Posterior vena cava (tissue), 2 donors: ENCODE measurements at places on chromosomes 2 and 18. TPM values are rescaled to one million over a fixed set of nuclear protein-coding genes. Genes with fewer than 3 reads are reported as not detected.

The SPP2 gene
- not detected for total RNA-seq

GRCh38 chr2:226981791-226982326, 146.0 kb downstream of the RHBDD1 start:
- no peak for DNase-seq

The SLC66A3 gene
- 36.9 TPM for total RNA-seq

- no peak for DNase-seq
Observed at GRCh38 chr2:135997380-135997779, 12.0 kb upstream of the DARS1 start.

DNA sequence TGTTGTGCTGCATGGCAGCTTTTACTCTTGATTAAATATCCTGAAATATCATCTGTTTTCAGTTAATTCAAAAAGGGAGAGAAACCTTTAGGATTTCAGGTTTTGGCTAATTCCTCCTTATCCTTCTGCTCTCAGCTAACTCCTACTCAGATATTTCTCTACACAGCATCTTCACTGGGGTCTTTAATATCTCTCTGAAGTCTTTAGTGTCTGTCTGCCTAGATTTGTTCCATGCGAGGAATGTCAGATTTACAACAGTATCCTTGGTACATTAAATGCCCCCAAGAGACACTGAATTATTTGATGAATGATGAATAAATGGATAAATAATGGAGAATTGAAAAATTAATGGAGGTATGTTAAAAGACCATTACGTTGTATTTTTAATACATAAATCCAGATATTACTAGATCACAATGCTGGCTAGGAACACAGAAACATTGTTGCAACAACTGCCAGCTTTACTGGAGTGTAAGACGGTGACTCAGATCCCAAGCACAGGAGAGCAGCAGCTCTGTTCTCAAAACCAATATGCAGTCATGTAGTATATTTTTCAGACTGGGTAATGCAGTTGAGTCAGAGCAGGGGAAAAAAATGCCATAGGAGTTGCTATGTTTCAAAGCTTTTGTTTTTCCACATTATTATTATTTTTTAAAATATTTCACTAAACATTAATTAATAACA, 388.0 kb upstream of the SYT4 start:
- no peak for DNase-seq

DNA sequence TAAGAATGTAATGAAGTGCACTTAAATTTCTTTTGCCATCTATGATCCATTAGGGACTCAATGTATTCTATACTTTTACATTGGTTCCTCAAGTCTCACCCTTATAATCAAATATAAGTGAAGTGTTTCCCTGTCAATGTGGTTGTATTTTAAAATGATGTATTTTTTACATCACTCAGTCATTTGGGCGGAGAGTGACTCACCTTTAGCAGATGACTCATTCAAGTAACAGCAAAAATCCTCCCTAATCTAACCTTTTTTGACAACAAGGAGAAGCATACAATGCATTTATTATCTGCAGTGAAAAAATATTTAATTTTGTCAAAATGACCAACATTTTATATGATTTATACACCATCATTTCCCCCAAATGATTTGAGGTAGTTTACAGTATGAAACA, 94.4 kb downstream of the FANCL start:
- no peak for DNase-seq

The SALL3 gene
- total RNA-seq = not detected

The STARD6 gene
- total RNA-seq = not detected

- DNase-seq = no peak
Observed at GRCh38 chr2:134282629-134283400, 28.9 kb downstream of the MGAT5 start.
